Inflammatory macrophage (primary cell): ENCODE measurements at places on chromosomes 13 and 19.

DNA sequence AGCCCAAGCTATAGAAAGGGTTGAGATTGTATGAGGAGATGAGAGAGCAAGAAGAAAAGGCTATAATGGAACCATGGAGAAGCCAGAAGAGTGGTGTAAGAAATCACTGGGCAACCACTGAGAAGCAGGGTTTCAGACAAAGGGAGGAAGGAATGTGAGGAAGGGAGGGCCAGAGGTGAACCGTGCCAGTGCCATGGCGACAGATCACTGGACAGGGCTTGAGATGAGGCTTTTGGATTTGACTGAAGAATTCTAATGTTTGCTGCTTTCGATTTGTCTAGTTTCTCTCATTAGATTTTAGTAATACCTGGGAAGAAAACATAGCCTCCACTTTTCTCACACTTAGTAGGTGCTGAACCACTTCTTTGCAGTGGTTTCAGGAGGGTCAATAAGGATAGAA, 6.3 kb upstream of the GPR183 start:
- no peak for DNase-seq

DNA sequence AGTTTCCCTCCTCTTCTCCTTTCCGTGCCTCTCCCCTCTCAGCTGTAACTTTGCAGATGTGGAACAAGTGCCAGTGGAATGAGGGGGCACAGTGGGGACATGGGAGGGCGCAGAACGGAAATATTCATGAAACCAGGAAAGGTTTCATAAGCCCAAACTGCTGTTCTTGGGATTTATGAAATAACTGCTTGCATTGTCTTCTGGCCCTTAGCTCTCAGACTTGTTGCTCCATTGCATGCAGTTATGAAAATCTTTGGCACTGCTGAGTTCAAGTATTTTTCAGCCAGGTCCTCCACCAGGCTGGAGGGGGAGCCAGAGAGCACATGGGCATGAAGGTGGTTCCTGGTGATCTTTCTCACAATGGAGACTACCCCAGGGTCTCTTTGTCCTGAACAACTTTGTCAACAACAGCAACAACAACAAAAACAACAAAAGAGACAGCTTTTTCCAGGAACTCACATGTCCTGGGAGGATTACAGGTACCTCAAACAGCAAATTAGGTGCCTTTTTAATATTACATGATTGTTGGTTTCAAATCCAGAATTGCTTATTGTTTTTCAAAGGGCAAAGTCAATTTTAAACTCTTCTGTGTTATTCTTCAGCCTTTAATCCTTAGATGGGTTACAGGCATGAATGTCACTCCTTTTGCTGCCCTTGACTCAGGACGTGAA, 1.5 kb downstream of the RGCC start:
- peak; percentile 80 for DNase-seq

DNA sequence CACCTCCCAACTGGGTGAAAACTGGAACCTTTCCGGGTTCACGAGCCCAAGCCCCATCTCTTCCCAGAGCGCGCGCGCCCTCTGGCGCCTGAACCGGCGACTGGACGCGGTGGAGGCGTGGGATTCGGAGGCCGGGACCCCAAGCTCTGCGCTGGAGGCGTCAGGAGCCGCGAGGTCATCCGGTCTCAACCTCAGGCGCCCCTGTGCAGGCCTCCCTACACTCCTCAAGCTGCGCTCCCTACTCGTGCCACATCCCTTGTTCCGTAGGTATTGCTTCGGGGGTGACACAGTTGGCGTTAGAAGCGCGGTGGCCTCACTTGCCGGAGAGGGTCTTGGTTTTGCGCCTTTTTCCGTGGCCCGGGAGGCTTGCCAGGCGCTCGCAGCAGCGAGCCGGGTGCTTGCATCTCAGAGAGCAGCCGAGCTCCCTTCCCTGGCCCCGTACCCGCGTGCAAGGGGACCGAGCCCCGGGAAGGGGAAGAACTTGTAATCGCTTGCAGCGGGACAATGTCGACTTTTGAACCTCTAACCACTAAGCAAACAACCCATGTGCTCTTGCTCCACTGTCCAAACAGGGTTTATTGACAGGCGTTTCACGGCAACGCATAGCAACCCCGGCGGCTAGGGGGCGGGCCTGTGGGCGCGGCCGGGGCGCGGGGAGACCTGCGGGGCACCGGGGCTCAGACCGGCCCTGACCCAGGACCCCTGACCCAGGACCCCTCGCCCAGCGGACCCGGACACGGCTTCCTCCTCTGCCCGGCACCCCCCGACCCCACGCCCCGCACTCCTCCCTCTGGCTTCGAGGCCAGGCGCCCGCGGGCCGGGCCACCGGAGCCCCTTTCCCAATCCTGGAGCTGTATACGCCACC, 8.5 kb downstream of the CDX2 start:
- DNase-seq, result peak; percentile 47

DNA sequence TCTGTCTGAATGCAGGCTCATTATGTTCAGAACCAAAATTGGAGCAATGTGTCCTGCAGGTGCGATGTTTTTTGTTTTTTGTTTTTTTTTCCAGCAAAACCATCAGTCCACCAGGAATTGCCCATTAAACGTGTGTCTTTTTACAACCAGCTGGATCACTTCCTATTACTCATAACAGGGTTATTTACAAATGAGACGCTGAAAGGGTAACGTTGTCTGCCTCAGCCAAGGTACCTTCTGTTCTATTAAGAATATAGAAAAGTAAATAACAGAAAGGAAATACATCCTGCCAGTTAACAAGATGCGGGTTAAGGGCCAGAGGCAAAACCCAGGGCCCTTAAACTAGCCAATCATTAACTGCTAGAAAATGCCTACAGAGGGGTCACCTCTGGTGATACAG, 590.4 kb downstream of the TBC1D4 start:
- no peak for DNase-seq

- peak; percentile 46 for DNase-seq
Observed at GRCh38 chr13:99278200-99278599, 20.0 kb upstream of the GPR18 start.

DNA sequence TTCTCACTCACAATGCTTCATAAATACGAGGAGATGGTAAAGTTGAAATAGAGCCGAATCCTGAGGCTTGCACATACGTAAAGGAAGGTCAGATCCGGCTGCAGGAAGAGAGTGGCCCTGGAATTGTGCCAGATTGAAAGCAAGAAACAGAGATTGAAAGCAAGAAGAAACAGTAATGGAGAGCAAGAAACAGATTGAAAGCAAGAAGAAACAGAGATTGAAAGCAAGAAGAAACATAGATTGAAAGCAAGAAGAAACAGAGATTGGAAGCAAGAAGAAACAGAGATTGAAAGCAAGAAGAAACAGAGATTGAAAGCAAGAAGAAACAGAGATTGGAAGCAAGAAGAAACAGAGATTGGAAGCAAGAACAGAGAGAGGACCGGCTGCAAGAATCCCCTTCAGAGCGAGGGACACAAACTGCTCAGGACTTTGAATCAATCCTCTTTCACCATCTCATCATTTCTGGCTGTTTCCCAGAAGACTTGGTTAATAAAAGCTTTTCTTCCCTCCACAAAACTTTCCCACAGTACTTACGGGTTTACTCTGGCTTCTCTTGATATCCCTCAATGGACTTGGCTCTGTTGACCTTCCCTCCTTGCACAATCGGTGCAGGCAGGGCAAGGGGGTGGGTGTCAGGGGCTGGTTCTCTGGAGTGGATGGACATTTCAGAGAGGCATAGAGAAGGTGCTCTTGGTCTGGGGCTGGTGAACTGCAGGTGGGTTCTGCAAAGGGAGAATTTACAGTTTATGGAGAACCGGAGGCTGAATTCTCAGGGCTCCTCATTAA, 25.5 kb downstream of the OR7A5 start:
- DNase-seq, result no peak

DNA sequence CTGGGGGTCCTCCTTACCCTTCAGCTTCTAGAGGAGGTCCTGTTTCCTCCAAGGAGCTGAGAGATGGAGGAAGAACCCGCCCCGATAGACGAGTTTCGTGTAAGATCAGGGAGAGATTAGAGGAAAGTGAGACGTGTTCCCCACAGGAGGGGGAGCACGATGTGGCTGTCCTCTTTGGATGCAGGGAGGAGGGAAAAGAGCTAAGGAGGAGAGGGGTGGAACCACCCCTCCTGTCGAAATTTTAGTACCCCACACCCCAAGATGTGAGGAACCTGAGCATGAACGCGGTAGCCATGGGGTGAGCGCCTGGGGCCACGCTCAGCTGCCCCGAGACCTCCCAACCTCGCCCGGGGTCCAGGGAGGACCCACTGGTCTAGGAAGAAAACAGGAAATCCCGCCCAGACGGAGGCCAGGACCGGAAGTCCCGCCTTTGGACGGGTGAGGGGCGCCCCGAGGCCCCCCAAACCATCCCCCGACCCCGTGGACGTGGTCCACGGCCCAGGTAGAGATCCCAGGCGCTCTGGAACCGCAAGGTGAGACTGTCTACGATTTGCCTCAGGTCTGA, 1.2 kb downstream of the AKT1S1 start:
- DNase-seq, result no peak

DNA sequence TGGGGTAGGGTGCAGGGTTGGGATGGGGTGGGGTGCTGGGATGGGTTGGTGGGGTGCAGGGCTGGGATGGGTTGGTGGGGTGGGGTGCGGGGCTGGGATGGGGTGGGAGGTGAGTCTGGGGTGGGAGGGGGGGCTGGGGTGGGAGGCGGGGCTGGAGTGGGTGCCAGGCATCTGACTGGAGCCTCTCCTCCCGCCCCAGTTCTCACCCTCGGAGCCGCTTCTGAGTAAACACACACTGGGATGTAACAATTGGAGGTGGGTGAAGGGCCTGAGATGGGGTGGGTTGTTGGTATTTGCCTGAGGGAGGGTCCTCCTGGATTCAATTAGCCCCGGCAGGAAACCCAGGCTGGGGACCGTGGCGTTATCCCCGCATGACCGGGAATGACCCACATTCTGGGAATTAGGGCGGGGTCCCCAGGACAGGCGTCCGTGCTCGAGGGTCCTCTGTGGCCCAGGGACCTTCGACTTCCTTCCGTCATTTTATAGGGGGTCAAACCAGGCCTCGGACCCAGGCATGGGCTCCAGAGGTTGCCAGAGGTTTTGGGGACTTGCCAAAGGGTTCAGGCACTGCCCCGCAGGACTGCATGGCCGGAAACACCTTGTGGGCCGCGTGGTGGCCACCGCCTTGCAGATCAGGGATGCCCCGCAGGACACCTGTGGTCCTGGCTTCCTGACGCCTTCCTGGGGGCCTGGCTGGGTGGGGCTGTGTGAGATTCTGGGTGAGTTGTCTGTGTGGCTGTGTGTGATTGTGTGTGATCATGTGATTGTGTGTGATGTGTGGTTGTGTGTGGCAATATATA, 1.4 kb downstream of the TMPRSS9 start:
- DNase-seq, result no peak

DNA sequence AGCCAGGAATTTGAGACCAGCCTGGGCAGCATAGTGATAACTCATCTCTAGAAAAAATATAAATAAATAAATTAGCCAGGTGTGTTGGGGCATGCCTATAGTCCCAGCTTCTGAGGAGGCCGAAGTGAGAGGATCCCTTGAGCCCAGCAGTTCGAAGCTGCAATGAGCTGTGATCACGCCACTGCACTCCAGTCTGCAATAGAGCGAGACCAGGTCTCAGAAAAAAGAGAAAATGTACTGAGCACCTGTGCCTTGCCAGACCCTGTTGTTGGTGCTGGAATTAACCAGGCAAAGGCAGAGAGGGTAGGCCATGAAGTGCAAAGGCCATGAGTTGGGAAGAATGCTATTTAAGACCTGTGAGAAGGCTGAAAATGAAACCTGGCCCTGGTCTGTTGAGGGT, 2.7 kb downstream of the CYTH2 start:
- no peak for DNase-seq

DNA sequence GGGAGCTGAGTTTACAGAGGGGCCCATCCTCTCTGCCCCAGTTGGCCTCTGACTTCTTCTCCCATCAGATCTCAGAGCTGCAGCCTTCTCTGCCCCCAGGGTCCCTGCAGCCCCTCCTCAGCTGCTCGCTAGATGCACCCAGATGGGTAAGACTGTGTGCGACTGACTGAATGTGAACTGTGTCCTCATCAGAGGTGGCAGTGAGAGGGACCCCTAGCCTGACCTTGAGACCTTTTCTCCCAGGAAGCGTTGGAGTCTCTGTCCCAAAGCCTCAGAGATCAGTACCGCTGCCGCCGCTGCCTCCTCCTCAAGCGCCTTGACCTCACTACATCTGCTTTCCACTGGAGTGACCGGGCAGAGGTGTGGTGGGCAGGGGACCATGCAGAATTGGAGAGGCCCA, 2.4 kb downstream of the FAM98C start:
- no peak for DNase-seq

DNA sequence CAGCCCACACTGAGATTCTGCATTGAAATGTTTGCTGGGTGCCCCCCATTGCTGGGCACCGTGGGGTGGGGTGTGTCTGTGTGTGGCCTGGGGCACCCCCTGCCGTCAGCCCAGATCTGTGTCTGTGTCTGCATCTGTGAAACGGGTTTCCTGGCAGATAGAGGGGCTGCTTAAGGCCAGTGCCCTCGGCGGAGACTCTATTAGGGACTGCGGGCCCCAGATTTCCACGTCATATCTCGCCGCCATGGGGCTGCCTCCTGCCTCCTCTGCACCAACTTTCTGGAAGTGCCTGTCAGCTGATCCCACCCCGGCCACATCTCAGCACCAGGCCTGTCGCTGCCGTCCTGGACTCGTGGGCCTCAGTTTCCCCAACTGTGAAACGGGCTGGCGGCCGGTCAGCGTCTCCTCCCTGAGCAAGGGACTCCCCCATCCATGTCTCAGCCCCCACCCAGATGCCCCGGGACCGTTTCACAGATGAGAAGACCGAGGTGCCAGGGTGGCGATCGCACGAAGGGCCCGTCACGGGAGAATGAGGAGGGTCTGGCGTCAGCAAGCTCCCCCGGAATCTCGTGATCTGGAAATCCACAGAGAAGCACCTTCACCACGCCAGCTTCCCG, 21.4 kb downstream of the ARID3A start:
- no peak for DNase-seq

DNA sequence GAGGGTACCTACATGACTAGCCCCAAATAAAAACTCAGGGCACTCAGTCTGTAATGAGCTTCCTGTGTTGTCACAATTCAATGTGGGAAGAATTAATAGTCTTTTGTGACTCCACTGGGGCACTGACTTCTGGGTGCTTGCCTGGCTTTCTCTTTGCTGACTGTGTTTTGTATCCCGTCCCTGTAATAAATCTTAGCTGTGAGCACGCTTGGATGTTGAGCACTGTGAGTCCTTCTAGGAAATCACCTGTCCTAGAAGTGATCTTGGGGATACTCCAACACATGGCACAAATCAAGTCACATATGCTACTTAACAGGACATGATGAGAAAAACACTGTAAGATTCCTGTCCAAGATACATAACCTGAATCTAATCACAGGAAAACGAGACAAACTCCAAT, 83.0 kb downstream of the USP12 start:
- no peak for DNase-seq

- no peak for DNase-seq
Observed at GRCh38 chr19:40394816-40395210, 4.8 kb upstream of the HIPK4 start.

DNA sequence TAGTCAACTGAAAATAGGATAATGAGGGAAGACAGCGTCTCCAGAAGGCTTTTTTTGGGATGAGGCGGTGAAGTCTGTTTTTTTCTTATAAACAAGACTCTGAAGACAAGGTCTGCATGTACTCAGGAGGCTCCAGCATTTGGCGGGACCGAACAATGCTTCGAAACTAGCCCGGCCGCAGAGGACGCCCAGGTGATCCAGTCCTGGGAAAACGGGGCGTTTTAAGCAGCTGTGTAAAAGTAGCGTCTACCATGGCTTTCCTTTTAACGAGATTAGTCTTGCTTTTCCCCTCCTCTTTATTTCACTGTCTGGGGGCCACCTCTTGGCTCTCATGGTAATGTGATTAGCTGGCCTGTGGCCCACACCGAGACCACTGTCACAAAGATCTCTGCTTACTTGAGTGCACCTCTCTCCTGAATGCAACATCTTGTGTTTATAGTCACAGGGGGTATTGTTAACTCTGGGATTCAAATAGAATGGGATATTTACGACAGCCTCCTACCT, 29.4 kb upstream of the GTF3A start:
- no peak for DNase-seq
